Endothelial cell of coronary artery (primary cell): ENCODE measurements at places on chromosomes 13 and 19. TPM values are rescaled to one million over a fixed set of nuclear protein-coding genes. Genes with fewer than 3 reads are reported as not detected.

Gene LSM4
- total RNA-seq, result 135 and 140 TPM in 2 replicates

Gene MTUS2
- under 0.01 TPM in 2 replicates for total RNA-seq

Gene DNAAF3
- 0.27 and 0.47 TPM in 2 replicates for total RNA-seq

Gene ZNF234
- total RNA-seq, result 7.4 and 9.8 TPM in 2 replicates

Gene MYPOP
- 0.99 and 1.1 TPM in 2 replicates for total RNA-seq
